Dermis microvascular lymphatic vessel endothelial cell (primary cell): ENCODE measurements at places on chromosomes 7 and 10. TPM values are rescaled to one million over a fixed set of nuclear protein-coding genes. Genes with fewer than 3 reads are reported as not detected.

STEAP1 gene
- 1.4 and 9.4 TPM in 2 replicates for total RNA-seq

PPP1R17 gene
- total RNA-seq = not detected in 2 replicates

- DNase-seq = no peak
Measured at GRCh38 chr7:14745076-14745475, 157.5 kb downstream of the DGKB start.

GRCh38 chr10:73785721-73786511, 510 bp downstream of the ZSWIM8 start:
- peak; percentile 78 for DNase-seq

DNA sequence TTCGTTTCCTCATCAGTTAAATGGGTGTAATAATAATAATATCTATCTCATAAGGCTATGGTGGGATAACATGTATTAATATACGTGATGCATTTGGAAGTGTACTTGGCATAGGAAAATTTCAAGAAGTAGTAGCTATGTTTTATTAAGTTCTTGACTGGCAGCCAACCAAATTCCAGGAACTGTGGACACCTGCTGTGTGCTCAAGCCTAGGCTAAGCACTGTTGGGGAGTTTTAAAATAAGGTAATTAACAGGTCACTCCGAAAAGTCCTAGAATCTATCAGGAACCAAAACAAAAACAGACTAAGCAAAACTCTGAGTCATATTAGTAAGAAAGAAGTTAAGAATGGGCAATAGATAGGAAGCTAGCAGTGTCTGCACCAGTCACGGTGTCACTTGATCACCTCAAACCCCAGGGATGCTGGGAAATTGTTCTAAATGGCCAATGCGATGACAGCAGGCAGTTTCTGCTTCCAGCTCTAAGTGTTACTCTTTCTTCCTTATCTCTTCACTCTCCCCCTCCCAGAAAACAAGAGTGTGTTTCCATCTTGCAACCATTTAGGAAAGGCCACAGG, 92.0 kb upstream of the GDF10 start:
- DNase-seq = no peak

- DNase-seq = no peak
Measured at GRCh38 chr7:155339474-155339873, 41.8 kb downstream of the INSIG1 start.
